Ascending aorta (tissue), 2 donors: ENCODE measurements at places on chromosomes 11 and 22.

GRCh38 chr22:47450876-47451475 is 688.5 kb downstream of the TBC1D22A start:
- DNase-seq: no peak

DNA sequence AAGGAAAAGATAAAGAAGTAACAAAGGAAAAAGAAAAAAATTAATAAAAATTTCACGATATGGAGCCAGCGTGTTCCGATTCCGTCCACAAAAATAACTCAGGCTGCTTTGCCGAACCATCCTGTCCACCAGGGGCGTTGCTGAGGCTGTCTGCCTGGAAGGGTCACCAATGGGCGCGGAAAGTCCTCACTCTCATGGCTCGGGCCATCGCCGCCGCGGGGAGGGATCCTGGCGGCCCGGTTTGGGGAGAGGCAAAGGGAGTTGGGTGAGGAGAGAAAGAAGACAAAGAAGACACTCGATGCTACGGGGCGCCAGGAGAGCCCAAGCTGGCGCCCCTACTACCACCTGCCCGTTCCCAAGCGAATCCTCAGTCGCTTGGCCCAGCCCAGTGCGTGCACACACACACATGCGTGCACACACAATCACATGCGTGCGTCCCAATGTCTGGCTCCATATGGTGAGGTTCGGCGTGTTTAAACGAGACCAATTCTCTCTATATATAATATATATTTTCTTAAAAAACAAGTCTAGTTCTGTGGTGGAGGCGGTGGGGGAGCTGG is 5.6 kb upstream of the PYGM start:
- no peak for DNase-seq

DNA sequence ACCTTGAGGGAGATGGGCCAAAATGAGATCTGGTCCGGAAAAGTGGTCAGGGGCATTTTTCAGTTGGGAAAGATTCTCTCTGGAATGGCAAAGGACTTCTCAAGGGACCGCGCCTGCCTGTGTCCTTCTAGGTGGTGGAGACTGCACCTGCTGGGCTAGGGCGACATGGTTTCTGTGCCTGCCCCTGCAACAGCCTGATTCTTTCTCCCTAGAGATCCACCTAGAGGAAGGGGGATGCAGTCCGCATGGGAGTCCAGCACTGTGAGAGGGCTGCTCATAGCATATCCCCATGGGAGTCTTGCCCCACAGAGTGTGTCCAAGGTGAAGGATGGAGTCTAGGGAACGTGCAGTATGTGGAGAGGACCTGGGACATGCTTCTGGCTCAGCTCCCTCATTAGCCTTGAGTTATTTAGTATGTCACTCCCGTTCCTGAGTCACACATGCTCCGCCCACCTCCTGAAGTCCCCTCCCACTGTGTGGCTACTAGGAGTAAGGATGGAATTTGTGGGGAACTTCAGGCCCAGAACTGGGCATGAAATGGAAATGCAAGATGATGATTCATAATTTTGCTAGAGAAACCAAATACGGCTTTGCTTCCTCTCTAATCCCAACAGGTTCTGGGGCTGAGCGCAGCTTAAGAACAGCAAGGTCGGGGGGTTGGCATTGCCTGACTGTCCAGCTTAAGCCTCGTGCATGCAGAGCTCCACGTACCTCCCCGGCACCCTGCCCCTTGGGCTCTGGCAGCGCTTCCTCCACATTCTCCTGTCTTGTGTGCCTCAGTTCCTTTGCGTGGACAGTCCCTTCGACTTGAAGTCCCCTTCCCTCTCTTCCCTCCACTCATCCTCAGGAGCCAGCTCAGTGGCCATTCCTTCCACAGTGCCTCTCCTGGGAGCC is 35.0 kb downstream of the GRIK4 start:
- DNase-seq: peak; percentile 82

- no peak for DNase-seq
Measured at GRCh38 chr11:102151784-102152525, 41.7 kb downstream of the YAP1 start.

DNA sequence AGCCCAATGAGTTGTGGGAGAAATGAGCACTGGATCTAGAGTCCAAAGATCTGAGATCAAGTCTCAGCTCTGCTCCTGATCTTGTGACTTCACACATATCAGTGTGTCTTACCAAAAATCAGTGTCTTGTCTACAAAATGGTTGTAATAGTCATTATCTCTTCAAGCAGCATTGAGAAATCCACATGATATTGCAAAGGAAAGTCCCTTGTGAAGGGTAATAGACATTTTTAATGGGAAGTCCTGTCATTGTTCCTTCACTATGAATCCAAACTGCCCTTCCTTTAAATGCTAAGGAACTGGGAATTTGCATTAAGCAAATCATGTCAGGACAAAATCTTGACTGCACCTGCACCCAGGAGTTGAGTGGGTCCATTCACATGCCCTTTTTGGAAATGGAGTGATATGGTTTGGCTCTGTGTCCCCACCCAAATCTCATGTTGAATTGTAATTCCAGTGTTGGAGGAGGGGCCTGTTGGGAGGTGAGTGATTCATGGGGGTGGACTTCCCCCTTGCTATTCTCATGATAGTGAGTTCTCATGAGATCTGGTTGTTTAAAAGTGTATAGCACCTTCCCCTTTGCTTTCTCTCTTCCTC is 51.1 kb downstream of the COMMD9 start:
- DNase-seq: no peak

DNA sequence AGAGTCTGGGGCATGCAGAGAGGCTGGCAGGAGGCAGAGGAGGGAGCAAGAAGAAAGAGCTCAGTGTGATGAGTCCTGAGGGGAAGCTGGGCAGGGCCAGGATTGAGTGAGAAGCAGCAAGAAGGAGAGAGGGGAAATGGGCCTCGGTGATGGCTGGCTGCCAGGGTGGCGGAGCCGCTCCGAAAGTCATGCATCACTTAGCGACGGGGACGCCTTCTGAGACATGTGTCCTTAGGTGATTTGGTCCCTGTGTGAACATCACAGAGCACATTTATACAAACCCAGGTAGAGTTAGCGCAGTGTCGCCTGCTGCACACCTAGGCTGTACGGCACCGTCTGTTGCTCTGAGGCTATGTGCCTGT is 15.1 kb downstream of the TBC1D22A start:
- DNase-seq: no peak

DNA sequence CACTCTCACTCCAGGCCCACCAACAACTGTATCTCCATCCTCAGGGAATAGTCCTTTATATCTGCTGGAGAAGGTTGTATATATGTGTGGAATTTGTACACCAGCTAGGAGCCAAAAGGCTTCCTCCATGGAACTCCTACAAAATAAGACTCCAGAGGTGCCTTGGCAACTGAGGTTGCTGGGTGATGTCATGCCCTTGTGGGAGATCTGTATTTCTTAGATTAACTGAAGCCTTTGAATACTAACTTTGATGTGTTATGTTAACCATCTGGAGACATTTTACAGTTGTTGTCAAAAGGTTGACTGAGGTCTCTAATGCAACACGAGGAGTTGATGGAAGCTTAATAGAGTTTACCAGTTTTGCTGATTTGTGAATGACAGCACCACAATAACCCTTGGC is 139.5 kb upstream of the TTC12 start:
- no peak for DNase-seq

DNA sequence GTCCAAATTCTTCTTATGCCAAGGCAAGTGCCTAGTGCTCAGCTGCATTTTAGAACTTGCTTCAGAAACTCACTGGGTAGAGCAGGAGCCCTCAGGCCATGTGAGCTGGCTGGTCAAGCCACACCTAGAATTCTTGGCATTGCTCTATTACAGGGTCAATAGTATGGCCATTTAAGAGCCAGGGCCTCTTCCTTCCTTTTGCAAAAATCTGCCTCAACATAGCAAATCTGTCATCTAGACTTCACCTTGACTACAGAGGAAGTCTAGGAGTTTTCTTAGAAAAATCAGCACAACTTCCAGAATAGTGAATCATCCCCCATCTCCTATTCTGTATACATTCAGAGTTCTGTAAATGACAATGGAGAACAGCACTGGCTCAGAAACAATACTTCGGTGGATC is 112.0 kb upstream of the TTC12 start:
- DNase-seq: no peak

DNA sequence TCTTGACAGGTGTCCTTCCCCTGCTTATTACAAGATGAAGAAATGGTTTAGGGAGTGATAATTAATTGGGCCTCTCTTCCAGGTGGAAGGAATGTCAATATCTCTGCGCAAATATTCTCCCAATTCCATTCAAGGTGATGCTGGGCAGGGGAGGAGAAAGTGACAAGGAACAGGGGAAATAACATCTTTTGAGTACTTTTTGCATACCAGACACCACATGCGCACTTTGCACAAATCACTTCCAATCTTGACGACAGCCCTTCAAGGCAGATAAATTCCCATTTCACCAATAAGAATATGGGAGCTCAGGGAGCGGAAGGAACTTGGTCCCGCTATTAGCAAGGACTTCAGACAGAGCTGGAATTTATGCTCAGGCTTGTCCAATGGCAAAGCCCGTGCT is 145.1 kb upstream of the TBCEL start:
- no peak for DNase-seq

- DNase-seq: no peak
Measured at GRCh38 chr11:70604630-70605467, 206.5 kb downstream of the CTTN start.

DNA sequence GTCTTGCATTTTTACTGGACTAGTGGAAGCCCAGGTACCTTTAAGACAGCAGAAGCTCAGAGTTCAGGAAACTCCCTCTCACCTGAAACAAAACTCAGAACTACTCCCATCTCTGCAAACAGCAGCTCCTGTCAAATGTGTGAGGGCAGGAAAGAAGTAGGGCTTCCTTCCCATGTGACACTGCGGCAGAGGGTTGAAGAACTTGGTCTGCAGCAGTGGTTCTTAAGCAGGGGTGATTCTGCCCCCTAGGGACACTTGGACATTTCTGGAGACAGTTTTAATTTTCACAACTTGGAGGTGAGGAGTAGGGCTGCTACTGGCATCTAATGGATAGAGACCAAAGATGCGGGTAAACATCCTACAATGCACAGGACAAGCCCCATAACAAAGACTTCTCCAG is 63.4 kb downstream of the RCN1 start:
- no peak for DNase-seq

- DNase-seq: no peak
Measured at GRCh38 chr11:13216711-13217075, 60.9 kb upstream of the BMAL1 start.

GRCh38 chr22:26847046-26847445 is 189.7 kb downstream of the MIAT start:
- DNase-seq: no peak

DNA sequence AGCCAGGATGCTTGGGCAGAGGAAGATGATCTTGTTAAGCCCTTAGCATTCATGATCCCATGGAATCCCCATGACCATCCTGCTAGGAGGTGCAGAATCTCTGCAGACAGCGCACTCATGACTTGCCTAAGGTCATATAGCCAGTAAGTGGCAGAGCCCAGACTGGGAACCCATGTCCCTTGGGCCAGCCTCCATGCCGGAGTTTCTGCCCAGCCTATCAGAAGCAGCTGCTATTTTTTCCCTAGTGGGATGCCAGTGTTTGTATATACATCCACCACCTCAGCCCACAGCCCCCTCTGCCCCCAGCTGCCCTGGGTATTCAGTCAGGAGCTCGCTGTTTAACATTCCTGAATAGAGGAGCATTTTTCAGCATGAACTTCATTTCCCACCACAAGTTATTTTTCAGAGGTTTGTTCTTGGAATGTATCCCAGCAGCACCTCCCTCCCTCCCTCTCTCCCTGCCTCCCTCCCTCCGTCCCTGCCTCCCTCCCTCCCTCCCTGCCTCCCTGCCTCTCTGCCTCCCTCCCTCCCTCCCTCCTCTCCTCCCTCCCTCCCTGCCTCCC is 34.4 kb upstream of the SUSD2 start:
- DNase-seq: no peak

DNA sequence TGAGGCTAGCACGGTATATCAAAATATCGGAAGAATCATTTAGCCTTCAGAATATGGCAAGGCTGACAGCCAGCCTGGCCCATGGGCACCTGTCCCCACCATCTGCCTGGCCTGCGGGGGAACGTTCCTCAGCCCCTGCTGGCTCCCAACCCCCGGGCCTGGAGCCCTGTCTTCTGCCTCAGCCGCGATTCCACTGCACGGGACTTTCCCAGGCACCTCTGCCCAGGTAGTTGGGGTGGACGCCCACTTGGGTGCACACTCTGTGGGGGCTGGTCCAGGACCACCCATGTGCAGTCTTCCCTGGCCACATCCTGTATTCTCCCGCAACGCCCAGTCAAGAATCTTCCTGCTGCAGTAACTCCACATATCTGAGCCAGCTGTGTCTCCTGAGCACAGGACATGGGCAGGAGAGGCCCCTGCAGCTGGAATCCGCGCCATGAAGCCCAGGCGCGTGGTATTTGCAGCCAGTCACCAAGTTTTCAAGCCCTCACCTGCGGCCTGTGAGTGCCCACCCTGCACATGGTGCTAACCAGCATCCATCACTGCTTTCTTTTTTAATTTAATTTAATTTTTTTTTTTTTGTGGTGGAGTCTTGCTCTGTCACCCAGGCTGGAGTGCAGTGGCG is 77.9 kb downstream of the KCNQ1 start:
- DNase-seq: no peak

DNA sequence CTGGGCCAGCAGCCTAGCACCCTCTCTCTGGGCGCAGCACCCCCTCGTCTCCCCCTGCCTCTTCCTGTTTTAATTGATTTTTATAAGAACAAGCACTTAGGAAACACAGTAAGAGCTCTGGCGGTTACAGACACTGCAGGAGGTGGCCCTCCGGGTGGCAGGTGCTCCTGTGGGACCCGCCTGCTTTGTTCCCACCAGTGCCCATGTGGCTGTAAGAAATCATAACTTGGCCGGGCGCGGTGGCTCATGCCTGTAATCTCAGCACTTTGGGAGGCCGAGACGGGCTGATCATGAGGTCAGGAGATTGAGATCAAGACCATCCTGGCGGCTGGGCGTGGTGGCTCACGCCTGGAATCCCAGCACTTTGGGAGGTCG is 18.4 kb downstream of the TSPAN4 start:
- DNase-seq: no peak

DNA sequence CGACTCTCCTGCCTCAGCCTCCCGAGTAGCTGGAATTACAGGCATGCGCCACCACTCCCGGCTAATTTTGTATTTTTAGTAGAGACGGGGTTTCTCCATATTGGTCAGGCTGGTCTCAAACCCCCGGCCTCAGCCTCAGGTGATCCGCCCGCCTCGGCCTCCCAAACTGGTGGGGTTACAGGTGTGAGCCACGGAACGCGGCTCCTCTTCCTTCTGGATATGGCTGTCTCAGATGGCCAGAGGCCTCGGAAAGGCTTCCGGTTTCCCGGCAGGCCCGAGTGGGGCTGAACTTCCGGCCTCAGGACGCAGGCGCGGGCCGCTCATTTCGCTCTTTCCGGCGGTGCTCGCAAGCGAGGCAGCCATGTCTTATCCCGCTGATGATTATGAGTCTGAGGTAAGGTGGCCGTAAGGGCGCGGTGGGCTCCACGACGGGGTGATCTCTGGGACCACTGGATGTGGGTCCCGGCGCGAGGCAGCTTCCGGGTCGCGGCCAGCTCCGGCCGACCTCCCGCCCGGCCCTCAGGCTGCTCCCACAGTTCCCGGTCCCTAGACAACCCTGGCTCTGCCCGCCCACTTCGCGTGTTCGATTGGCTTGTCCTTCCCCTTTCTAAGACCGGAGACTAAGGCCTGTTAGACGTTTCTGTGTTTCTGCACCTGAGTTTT is at the start of gene EIF3L:
Gene EIF3L (plus strand): TSS at position 331 of the 663 bp plus-strand sequence. CDS start 31 bp downstream, at position 362.
- DNase-seq: peak; percentile 92
